Jurkat, Clone E6-1 (cell line): ENCODE measurements at places on chromosomes 7 and 10.
A peak's percentile ranks its signal among the peaks of the same experiment; 100 is the strongest.

DNA sequence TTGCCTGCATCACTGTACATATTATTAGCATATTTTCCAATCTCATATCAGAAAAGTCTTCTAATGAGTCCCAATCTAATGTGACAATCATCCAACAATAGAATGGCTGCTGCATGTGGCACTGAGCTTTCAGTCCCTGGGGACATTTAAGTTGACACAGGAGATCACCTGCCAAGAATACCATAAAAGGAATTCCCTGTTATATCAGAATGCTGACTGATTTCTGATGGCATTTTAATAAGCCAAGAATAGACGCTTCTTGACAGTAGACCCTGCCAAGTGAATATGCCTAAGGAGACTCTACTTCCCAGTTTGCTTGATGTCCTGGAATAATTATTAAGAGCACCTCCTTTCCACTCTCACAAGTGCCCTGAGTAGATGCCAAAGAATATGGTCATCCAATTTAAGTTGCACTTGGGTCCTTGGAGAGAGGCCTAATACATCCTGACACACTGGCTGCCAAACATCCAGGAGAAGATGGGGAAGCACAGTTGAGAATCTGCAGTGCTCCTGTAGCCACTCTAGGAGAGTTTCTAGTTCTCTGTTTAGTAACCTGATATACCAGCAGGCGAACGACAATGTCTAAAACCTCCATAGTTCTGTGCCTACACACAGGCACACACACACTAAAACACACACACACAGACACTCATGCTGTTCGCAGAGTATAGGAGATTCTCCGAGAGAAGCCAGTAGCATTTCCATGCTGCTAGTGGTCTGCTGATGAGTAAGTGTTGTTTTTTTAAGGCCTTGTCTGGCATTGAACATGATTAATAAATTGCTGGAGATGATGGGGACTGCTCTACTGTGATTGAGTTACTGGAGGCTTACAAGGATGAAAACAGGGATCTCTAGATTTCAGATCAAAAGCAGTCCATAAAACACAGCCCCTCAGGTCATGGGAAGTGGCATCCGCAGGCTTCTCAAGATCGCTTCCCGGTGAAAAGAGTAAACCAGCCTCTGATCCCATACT lies 369.6 kb downstream of the KCNMA1 start:
- no peak for DNase-seq

DNA sequence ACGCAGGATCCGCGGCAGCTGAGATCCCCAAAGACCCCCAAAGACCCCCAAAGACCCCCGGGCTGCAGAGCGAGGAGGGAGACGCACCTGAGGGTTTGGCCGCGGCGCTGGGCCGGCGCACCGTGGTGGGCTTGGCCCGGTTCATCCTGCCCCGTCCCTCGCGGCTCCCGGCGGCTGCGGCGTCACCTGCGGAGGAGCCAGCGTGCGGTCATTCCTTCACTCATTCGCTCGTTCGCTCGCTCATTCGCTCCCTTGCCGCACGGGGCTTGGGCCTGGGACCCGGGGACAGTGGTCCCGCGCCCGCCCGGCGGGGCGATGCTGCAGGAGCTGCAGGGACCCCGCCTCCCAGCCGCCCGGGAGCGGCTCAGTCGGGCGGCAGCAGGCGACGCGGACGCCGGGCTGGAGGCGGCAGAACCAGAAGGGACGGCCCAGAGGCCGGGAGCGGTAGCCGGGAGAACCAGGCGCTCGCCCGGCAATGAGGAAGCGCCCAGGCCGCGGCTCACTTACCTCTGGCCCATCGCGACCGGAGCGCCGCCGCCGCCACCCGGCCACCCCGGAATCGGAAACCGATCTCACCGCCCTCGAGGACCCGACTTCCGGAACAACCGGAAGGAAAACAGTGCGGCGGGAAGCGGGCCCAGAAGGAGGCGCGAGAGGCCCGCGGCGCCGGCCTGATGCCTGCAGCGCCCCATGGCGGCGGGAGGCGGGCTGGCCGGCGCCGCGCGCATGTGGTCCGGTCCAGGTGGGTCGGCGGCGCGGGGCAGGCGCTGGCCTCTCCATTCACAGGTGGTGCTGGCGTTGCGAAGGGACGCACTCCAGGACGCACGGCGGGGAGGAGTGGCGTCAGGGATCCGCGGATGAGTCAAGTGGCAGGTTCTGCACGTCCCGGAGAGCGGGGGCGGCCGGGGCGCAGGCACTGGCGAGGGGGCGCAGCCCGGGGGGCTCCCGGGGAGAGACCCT lies at the start of gene INTS1:
Gene INTS1, minus strand, starts transcription at position 574 of the 960 bp plus-strand sequence. Its CDS starts 429 bp downstream, at position 145.
- peak; percentile 85 for DNase-seq

DNA sequence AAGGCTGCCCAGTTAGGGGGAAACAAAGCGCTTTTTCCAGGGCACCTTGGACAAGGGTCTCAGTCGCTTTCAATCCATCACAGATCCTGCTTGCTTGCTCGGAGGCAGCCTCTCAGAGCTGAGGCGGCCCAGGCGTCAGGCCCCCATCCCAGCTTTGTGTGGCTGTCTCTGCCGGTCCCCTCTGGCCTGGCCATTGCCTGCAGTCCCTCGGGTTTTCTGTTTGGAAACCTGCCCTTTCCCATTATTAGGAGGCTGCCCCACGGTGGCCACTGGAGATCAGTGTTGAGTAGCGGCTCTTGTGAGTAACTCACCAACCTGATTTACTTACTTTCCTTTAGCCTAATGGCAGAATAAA lies 216.1 kb downstream of the GLRX3 start:
- no peak for DNase-seq

GRCh38 chr7:104903044-104903443 lies 111.0 kb upstream of the KMT2E start:
- no peak for DNase-seq

GRCh38 chr7:27606270-27607209 lies 56.1 kb downstream of the HIBADH start:
- DNase-seq: no peak

- no peak for DNase-seq
These were observed 26.0 kb upstream of the HNRNPH3 start for GRCh38 chr10:68305854-68306253.

- no peak for DNase-seq
These were observed 1.0 kb downstream of the LRCH4 start for GRCh38 chr7:100584683-100585510.

GRCh38 chr7:86975914-86976313 lies 83.5 kb downstream of the ELAPOR2 start:
- no peak for DNase-seq

- DNase-seq: no peak
These were observed 35.6 kb downstream of the TAF3 start for GRCh38 chr10:7853890-7854289.

- no peak for DNase-seq
These were observed 63.9 kb downstream of the TMEM209 start for GRCh38 chr7:130141161-130141883.

DNA sequence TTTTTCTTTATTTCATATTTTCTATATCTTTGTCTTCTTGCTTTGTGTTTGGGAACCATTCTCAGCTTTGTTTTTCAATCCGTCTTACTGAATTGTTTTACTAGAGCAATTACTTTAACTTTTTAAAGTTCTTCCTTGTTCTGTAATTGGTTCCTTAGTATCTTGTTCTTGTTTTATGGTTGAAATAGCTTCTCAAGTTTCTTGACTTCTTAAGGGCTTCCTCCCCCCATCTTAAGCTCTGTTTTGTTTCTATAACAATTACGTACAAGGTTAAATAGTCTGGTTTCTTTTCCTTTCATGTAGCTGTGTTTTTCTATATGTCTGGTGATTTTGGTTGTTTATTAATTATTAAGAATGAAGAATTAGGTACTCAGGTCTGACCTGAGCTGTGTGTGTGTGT lies 158.0 kb downstream of the SDHAF3 start:
- no peak for DNase-seq

DNA sequence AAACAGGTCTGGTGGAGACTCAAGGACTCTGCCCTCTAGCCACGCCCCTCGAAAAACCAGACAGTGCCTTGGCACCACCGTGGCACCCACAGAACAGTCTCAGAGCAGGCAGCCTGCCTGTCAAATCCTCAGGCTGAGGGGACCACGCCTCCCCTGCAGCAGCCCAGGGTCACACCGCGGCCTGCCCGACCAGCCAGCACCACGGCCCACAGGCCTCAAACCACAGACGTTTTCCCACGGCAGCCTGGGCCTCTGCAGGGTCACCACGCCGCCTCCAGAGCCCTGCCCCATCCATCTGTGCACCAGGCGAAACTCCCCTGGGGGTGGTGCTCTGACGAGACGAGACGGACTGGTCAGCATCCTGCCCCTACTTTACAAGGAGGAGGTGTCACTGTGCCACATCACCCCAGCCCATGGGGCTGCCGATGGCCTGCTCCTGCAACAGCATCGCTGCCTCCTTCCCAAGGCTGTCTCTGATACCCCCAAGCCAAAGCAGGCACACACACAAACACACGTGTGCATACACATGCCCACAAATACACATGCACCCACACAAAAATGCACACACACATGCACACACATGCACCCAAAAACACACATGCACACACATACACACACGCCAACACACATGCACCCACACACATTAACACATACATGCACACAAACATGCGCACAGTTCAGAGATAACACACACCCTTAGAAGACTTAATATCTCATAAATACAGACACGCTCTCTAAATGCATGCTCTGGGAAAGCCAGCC lies 24.6 kb downstream of the PAPOLB start:
- DNase-seq: no peak

- DNase-seq: no peak
These were observed 17.0 kb upstream of the C10orf105 start for GRCh38 chr10:71736570-71736952.

DNA sequence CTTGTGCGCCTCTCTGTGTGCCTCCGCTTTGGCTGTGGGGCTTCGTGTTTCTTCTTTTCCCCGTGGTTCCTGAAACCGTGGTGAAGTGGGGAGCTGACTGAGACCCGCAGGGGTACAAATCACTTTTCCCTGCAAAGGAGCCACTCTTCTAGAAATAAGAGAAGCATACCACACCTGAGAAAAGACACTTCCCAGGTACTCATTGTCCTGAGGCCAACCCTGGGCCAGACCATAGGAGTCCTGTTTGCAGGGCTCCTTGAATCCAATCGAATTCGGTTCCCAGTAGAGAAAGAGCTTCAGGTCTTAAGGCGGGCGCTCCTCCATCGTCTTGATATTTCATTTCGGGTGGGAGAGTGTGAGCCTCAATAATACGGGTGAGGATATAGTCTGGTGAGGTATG lies 32.4 kb upstream of the ZNF273 start:
- no peak for DNase-seq

- peak; percentile 37 for DNase-seq
These were observed 828.8 kb upstream of the MBL2 start for GRCh38 chr10:53601260-53601875.

GRCh38 chr10:101229266-101230182 lies at the start of gene LBX1:
LBX1 (minus strand) TSS chr10:101229463; CDS start chr10:101228815, 648 bp downstream.
- no peak for DNase-seq

DNA sequence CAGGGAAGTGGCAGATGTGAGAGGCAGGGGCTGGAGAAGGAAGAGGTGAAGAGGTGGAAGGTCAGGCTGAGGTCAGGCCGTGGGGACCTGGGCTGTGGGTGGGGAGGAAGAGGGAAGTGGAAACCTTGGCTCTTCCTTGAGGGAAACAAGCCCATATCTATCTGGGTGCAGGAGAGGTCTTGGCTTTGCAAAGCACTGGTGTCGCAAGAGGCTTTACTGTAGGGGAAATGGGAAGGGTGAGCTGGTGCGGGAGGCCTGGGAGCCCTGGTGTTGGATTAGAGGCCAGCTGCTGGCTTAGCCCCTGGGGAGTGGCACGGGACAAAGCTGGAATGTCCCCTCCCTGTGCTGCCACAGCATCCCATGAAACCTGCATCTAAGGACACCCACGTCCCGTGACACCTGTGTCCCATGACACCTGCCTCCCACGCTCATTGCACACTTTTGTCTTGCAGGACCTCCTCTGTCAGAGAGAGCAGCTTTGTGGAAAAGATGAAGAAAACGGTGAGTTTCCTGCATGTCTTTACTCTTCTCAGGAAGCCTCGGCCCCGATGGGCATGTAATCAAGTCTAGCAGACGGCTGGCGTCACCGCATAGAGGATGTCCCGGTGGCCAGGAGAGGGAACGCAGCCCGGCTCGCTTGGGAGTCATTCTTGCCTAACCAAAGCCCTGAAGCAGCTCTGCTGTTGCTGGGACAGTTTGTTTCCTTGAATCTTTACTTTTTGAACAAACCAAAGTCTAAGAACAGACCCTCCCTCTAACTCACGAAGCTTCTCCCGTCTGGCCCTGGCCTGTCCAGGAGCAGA lies 22.2 kb downstream of the TMEM120A start:
- no peak for DNase-seq

DNA sequence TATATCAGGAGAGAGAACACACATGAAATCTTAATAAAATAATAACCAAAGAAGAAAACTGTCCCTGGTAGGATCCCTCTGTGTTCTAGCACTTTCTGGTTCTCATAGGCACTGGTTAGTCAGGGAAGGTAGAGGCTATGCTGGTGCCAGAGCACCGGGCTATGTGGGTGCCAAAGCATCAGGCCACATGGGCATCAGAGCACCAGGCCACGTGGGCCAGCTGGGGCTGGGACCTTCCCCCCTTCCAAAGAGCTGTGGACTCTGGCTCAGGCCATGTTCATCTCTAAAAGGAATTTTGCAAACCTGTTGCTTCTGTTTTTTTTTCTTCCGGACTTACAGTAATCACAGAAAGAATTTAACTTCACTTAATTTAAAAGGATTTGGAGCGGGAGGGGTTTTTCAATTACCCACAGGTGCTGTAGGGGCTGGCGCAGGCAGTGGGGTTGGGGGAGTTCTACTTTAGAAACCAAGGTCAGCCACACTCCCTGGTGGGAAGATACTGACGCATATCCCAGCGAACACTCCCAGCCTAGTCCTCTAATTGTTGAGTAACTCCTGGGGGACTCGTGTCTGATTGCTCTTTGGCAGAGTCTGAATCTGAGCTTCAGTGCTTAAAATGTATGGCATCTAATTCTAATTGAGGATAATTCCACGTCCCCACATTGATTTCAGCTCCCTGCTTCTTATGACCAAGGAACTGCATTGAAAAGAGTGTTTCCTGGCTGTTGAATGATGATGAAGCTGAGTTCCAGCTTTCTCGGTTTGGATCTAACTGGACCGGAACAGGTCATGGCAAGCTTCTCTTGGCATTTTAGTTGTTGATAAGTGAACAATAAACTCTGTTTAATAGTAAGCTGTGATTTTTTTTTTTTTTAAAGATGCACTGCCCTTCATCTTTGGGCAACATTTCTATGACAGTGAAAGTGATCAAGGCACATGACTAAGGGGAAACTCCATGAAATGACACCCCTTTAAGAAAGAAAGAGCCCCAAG lies 110.7 kb upstream of the FZD8 start:
- no peak for DNase-seq

GRCh38 chr7:134995239-134996096 lies 9.2 kb downstream of the AGBL3 start:
- peak; percentile 42 for DNase-seq

GRCh38 chr10:4057725-4058513 lies 272.9 kb upstream of the KLF6 start:
- DNase-seq: no peak
